Activated T-cell treated with anti-CD3 and anti-CD28 coated beads, Interleukin-2, amount 50 U/mL, for 72 hours (primary cell): ENCODE measurements at places on chromosomes 13 and 19. TPM values are rescaled to one million over a fixed set of nuclear protein-coding genes. Genes with fewer than 3 reads are reported as not detected.

Gene NCR1
- 4.1 TPM for total RNA-seq

Gene CFAP97D2
- total RNA-seq: 0.36 TPM

Gene NBEA
- total RNA-seq: 0.62 TPM

Gene TSHZ3
- 3.0 TPM for total RNA-seq

DNA sequence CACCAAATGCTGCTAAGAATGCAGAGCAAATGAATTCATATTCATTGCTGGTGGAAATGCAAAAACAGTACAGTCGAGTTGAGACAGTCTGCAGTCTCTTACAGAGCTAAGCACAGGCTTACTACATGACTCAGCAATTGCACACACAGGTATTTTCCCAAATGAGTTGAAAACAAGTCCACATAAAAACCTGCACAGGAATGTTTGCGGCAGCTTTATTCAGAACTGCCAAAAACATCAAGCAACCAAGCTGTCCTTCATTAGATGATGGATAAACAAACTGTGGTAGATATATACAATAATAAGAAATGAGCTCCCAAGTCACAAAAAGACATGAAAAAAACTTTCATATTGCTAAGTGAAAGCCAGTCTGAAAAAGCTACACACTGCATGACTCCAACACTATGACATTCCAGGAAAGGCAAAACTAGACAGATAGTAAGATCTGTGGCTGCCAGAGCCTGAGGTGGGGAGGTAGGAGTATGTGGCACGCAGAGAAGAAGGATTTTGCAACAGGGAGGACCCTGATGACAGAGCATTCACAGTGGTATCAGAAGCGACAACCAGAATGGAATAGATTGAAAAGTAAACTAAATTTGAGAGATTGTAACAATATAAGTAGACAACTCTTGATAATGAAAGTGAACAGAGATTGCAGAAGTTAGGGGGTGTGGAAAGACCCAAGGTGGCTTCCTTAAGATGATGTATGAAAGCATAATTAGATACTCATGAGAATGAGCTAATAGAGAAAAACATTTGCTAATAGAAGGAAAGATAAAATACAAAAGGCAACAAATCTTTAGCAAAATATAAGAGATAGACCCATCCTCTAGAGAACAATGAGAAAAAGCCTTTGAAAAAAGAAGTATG lies 52.7 kb downstream of the TSC22D1 start:
- no peak overlapping the region for H3K4me3 ChIP-seq
- H3K27ac ChIP-seq: no peak overlapping the region
- no peaks in the 10 kb centered on the region for H3K27me3 ChIP-seq
- no peak for DNase-seq

DNA sequence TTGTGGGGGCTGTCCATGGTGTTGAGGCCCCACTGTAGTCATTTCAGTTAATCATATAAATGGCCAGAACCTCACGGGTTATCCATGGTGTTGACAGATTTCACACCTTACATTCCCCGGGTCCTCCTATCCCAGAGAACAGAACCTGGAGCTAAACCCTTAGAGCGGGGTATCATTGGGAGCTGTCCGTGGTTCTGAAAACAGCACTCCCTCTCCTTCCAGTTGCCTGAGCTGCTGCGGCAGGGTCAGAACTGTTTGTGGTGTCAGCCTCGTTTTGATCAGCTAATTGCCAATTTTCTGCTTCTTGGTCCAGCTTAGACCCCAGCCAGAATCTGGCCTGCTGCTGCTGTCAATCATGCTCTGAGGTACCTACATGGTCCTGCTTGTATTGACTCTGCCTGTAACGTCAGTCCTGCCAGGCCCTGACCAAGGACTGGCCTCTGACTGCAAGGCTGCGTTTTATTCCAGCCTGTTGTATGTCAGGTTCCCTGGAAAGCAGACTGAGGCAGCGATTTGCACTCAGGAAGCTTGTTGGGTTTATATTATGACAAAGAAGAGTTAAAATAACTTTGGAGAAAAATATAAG lies 55.8 kb upstream of the KCTD15 start:
- no peaks in the 10 kb centered on the region for H3K4me1 ChIP-seq
- H3K27ac ChIP-seq: no peak overlapping the region
- H3K27me3 ChIP-seq: peaks cover 6% of the 10 kb centered on the region
- no peak overlapping the region for H3K4me3 ChIP-seq

- H3K27me3 ChIP-seq: no peaks in the 10 kb centered on the region
- peak overlapping the region; percentile 0 for H3K4me3 ChIP-seq
- H3K27ac ChIP-seq: peak overlapping the region; percentile 13
- peaks cover 100% of the 10 kb centered on the region for H3K4me1 ChIP-seq
- DNase-seq: no peak
These were observed 56.8 kb upstream of the GPR183 start for GRCh38 chr13:99363949-99364348.

GRCh38 chr19:13152356-13152973 lies 2.3 kb downstream of the IER2 start:
- H3K27me3 ChIP-seq: no peaks in the 10 kb centered on the region
- DNase-seq: no peak
- peak overlapping the region; percentile 89 for H3K4me3 ChIP-seq
- peak overlapping the region; percentile 98 for H3K27ac ChIP-seq

- H3K27me3 ChIP-seq: no peaks in the 10 kb centered on the region
- H3K4me1 ChIP-seq: no peaks in the 10 kb centered on the region
- H3K4me3 ChIP-seq: no peak within 1 kb of the TSS
- peaks cover 3% of the 10 kb centered on the region for H3K36me3 ChIP-seq
These were observed at the start of gene DPRX for GRCh38 chr19:53631949-53632407. TSS of gene DPRX (plus strand) at chr19:53631999. CDS start at chr19:53632107, 108 bp downstream.

DNA sequence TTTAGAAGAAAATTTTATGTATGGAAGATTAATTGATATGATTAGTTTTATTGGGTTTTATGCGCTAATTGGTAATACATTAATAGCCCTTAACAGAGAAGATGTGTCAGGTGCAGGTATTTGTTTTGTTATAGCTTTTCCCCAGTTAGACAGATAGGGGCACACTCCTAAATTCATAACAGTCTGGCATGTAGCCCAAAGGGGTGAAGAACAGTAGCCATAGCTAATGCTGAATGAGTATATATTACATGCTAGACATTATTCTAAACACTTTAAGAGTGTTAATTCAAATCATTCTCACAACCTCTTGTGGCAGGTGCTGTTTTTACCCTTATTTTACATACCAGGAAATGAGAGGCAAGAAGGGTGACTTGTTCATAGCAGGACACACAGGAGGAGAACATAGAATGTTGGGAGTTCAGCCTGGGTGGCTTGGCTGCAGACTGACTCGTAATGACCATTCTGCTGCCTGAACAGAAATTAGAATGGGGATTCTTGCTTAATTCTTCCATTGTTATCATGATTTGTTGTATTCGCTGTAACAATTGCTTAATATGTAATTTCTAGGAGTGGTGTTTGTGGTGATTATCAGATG lies 20.1 kb downstream of the PCCA start:
- DNase-seq: no peak
- H3K27me3 ChIP-seq: no peaks in the 10 kb centered on the region
- no peak overlapping the region for H3K4me3 ChIP-seq

DNA sequence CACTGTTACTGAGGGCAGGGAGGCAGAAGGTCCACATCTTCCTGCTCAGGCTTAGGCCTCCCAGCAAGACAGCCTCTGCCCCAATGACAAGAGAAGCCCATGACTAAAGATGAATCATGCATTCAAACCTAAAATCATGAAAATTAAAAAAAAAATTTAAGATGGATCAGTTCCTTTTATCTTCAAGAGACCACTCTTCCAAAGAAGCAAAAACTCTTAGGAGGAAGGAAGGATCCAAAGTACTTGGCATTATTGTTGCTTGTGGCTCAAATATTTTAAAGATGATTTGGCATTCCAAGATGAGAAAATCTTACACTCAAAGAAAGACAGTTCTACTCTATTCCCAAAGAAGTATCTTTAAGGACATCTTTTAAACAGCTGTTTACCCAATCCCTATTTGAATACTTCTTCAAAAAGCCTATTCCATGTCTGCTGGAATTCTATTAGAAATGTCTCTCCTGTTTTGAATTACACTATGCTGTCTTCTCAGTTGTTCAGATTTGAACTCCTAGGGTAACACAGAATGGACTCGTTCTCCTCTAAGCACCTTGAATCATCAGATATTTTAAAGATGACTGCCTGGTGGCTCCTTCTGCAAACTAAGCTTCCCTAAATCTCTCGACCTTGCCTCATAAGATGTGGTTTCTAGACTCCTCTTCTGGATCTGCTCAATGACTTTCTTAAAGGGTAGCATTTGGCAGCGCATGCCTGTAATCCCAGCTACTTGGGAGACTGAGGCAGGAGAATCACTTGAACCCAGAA lies 7.0 kb downstream of the SERP2 start:
- H3K27me3 ChIP-seq: no peaks in the 10 kb centered on the region
- no peak for DNase-seq
- no peaks in the 10 kb centered on the region for H3K36me3 ChIP-seq
